ENCODE measurements at places on chromosomes 5 and 9. TPM values are rescaled to one million over a fixed set of nuclear protein-coding genes. Genes with fewer than 3 reads are reported as not detected.

DNA sequence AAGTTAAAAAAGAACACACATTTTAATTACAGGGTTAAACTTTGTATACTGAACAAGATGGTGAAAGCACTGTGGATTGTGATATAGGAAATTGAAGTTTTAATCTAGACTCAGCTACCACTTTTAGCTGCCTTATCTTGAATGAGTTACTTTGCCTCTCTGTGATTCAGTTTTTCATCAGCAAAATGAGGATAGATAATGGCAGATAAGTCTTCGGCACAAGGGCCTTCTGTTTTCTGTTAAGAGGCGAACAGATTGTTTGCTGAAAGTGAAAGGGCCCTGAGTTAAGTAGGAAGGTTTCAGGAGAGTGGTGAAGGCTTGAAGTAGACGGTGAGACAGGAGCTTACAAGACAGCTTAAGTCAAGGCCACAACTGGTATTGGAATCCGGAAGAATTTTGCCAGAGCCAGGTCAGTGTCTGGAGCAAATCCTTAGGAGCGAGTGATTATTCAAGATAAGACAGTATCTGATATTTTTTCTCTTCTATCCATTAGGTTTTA is 7.8 kb downstream of the RARS1 start:
- DNase-seq = no peak

GRCh38 chr9:109399258-109399767 is 78.5 kb upstream of the EPB41L4B start:
- DNase-seq = no peak

Gene SPINK6
- polyA plus RNA-seq = not detected

GRCh38 chr5:77806213-77806843 is 30.2 kb upstream of the TBCA start:
- no peak for DNase-seq

GRCh38 chr5:65611524-65611923 is 12.6 kb downstream of the TRIM23 start:
- peak; percentile 81 for DNase-seq

Gene SPINK7
- not detected for polyA plus RNA-seq

GRCh38 chr5:161306351-161306995 is 240.1 kb downstream of the GABRB2 start:
- DNase-seq = no peak

DNA sequence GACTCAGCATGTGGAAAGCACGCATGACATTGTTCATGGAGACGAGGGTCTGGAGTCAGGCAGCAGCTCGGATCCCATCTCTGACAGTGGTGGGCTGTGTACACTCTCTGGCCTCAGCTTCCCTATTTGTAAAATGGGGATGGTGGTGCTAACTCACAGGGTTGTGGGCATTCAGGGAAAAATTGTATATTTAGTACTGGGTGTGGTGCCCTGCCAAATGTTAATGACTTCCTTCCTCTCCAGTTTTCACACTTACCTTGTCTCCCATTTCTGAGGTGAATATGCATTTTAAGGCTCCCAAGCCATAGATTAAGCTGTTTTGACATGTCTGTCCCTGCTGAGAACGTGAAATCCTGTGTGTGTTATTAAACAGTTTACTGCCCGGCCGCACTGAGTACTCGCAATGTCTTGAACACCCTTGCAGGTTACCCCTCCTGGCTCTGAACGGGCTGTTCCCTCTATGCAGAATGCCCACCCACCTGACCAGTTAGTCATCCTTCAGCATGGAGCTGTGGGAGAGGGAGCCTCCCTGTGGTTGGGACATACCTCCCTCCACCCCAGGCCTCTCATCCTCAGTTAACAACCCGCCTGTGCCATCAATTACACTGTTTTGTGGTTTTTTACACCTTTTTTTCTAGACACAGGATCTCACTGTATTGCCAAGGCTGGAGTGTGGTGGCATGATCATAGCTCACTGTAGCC is 25.8 kb downstream of the TJP2 start:
- DNase-seq = peak; percentile 54

DNA sequence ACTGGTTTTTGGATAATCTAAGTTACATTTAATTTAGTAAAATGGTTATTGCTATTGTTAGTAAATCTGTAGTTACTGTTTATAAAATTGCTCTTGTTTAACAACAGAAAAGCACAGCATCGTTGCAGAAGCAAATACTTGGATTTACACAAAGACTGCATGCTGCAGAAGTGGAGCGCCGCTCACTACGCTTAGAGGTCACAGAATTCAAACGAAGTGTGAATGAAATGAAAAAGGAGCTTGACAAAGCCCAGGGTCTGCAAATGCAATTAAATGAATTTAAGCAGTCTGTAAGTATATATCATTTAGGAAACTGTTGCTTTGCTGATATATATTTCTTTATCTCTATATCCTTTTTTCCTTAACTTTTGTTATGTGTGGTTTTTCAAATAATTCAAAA is 226.0 kb downstream of the CCDC171 start:
- no peak for DNase-seq

GRCh38 chr5:179296150-179296821 is 49.0 kb downstream of the ADAMTS2 start:
- DNase-seq = no peak

Gene TRPM6
- 3.8 TPM for polyA plus RNA-seq

DNA sequence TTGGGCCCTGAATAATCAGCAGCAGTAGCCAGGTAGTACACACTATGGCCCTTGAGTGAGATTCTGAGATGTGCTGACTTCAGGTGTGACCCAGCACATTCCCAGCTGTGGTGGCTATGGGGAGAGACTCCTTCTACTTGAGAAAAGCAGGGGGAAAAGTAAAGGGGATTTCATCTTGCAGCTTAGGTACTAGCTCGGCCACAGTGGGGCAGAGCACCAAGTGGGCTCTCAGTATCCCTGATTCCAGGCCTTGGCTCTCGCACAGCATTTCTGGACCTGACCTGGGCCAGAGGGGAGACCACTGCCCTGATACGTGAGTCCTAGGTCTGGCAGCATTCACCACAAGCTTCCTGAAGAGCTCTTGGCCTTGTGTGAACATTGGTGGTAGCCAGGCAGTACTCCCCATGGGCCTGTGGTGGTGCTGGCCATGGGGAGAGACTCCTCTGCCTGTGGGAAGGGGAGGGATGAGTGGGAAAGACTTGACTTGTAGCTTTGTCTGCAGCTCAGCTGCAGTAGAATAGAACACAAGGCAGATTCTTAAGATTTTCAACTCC is 27.6 kb downstream of the PTGS1 start:
- no peak for DNase-seq

GRCh38 chr9:89410641-89411350 is 87.1 kb downstream of the SEMA4D start:
- no peak for DNase-seq

DNA sequence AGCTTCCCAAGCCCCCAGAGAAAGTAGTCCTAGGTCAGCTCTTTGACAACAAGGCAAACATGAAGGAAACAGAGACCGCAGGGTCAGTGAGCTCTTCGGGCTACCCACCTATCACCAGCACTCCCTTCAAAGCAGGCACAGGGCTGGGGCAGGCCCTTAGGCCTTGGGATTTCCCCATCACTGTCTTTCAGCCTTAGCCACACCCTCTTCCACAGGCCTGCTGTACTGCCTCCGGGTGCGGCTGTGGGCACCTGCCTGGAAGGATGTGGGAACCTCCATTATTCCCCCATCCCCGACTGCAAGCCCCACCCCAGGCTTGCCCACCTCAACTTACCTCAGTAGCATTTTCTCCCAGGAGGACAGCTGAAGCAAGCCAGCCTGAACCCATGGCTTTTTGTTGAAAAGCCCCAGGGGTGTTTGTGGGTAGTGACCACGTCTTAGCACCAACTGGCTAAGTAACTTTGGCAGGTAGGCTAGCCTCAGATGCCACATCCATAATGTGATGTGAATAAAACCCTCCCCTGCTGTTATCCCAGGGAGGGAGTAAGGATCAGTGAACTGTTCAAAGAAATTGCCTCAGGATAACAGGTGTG is 100.2 kb downstream of the PIK3R1 start:
- peak; percentile 19 for DNase-seq

Gene TCF7
- 5.7 TPM for polyA plus RNA-seq
